ENCODE measurements at places on chromosomes 5 and 9.

DNA sequence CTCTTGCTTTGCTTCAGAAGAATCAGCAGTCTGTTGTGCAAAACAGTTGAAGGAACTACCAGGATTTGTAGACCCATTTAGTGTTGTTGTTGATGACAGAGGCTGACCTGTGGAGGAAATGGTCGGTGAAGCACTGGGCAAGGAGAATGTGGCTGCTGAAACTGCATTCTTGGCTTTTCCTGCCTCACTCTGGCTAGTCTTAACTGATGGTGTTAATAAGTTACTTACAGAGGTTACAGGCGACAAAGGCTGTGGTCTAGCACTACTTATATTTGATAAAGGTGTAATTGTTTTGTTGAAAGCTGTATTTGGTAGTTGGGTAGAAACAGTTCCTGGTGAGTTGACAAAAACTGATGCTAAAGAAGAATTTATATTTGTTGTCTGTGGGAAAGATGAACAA lies 31.5 kb downstream of the MLANA start:
- no peak for DNase-seq

- peak; percentile 81 for DNase-seq
These were observed 14.0 kb upstream of the TCF7 start for GRCh38 chr5:134100283-134101091.

DNA sequence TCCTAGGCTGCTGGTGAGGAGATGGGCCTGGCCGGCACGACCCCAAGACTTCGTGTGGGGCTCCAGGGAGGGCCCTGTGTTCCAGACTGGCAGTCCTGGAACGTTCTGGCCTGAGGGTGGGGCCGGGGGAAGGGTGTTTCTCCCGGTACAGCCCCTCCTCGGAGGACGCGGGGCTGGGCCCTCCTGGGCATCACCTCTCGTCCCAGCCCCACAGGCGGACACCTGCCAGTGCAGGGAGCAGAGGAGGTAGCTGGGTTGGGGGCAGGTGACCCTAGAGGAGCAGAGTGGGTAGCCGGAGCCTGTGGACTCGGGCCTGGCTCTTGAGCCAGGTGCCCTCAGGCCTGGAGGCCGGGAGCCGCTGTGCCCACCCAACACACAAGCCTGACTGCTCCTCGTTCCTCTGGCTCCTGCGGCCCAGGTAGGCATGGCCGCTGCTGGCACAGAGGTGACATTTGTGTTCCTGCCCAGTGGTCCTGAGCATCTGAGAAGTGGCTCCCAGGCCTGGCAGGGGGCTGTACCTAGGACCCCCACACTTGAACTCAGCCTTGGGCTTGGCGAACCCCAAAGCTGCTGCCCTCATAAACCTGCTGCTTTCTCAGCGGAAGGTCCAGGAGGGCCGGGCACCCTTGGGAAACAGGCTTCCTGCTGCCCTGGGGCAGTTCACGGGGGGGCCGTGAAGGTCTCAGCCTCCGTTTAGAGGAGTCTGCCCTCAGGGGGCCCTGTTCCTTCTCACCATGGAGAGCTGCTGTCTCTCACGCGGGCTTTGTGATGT lies 817 bp downstream of the SLC6A19 start:
- no peak for DNase-seq

- DNase-seq = no peak
These were observed 16.8 kb downstream of the MACROH2A1 start for GRCh38 chr5:135382106-135382790.

DNA sequence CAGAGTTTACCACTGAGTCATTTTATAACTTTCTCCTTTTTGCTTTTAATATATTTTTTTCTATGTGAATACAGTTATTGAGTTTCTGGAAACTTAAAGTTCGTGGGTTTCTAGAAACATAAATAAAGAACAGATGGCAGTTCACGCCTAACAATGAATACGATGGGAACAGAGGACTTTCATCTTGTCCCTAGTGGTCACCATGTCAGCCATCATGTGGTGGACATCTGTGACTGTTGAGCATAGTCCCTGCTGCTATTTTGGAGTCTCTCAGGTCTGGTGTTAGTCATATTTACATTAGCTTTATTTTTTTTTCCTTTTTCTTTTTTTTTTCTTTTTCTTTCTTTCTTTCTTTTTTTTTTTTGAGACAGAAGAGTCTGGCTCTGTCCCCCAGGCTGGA lies 85.3 kb downstream of the XRCC4 start:
- no peak for DNase-seq

DNA sequence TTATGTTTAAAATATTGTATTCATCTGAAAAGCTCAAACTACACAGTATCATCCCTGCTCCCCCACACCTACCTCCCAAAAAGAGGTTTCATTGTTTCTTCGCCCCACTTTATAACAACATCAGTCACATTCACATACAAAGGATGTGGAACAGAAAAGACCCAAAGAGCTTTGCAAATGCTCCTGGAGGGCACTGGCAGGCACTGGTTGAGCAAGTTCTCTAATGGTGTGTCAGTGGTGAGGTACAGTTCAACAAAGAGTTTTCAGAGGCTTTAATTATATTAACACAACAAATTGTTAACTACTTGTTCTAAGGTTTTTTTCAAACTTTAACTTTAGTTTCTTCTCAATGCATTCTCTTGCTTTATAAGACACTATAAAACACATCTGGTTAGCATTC lies 54.1 kb upstream of the ECM2 start:
- no peak for DNase-seq

GRCh38 chr5:102893942-102894341 lies 138.8 kb downstream of the PAM start:
- DNase-seq = no peak

DNA sequence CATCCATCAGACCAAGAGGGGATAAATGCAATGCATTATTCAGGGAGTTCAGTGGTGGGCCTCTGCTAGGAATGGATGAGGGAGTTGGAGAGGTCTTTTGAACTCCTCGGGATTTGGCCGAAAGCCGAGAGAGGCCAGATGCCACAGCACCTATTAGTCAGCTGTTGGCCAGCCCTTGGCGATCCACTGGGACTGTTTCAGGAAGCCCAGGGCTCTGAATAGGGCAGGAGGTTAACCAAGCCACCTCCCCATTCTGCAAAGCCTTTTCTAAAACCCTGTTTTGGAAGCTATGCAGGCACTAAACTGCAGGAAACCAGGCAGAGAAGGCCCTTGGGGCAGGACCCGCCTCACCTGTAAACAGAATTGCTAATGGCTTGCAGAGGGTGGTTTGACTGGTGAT lies 37.8 kb downstream of the ASTN2 start:
- no peak for DNase-seq

- DNase-seq = no peak
These were observed 16.7 kb downstream of the CXXC5 start for GRCh38 chr5:139664727-139665351.

GRCh38 chr9:126805554-126806262 lies 868 bp downstream of the ZBTB43 start:
- DNase-seq = peak; percentile 74

GRCh38 chr9:75669721-75670120 lies 220.8 kb upstream of the PCSK5 start:
- DNase-seq = no peak

- no peak for DNase-seq
These were observed 75.2 kb downstream of the FCHO2 start for GRCh38 chr5:73030995-73031394.

- no peak for DNase-seq
These were observed 113.3 kb upstream of the GRAMD2B start for GRCh38 chr5:126309860-126310259.

DNA sequence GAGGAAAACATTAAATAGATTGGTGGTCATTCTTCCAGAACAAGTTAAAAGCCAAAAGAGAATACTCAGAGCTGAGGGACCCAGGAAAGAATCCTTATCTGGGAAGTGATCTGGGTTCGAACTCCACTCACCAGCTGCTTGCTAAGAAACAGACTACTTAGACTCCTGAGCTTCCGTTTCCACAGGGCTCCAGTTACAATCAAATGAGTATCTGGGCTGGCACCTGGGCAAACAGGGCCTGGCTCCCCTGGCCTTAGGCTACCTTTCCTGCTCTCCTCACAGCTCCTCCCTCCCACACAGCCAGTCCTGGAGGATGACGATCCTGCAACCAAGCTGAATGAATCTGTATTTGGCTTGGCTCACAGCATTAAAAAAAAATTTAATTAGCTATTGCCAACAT lies 2.5 kb downstream of the MAPK9 start:
- DNase-seq = no peak

GRCh38 chr5:170355601-170356098 lies 33.5 kb downstream of the KCNMB1 start:
- no peak for DNase-seq

DNA sequence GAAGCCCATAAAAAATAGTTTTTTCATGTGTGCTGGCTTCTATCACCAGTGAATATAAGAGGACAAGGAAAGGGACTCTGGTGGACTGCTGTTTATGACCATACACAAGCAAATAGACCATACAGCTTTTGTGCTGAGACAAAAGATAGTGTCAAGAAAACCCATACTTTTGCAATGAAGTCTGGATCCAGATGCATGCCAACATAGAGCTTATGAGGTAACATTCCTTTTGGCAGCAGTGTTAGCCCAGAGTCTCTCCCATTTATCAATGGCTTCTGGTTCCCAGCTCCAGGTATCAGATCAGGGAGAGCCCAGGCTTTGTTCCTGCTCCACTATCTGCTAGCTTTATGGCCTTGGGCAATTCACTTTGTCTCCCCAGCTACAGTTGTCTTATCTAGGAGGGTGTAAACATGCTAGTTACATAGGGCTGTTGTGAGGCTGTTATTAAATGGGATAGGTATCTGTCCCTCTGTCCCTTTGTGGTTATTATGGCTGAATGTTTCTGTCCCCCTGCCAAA lies 55.6 kb downstream of the CCDC192 start:
- DNase-seq = no peak
